ENCODE measurements at places on chromosomes 1 and 21.

GRCh38 chr1:234386122-234386521 lies 12.9 kb downstream of the COA6 start:
- DNase-seq: no peak

- DNase-seq: no peak
These were observed 16.1 kb downstream of the F5 start for GRCh38 chr1:169570172-169570574.

GRCh38 chr1:9145021-9145668 lies 16.2 kb upstream of the GPR157 start:
- DNase-seq: no peak

DNA sequence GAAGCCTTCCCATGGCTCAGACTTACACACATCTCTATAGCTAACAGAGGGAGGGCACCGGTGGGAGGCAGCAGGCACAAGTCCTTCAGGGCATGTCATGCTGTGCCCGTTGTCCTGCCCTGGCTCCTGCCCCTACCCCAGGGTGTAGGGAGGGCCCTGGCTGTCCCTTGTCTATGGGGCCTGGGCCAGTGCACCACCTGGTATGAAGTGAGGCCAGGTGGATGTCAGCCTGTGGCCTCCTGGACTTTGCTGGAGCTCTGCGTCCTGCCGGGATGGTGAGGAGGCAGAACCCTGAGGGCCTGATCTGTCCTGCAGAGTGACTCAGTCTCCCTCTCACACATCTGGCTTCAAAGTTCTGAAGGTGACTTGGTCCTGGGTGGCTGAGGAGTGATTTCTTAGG lies 47.3 kb upstream of the GPR37L1 start:
- no peak for DNase-seq

DNA sequence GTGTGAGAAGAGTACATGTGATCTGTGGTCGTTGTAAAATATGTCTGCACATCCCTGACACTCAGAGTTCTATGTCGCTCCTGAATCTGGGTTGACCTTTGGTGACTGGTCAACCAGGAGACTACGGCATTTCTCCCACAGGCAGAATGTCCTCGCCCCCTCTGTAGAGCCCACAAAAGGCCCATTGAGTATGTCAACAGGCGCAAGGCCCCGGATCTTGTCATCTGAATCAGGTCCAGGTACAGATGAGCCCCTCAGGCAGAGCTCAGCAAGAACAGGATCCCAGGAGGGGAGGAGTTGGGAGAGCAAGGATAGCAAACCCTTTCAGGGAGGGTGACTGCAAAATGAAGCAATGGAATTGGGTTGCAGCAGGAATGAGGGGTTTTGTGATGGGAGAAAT lies 126.5 kb downstream of the MATN1 start:
- DNase-seq: no peak

Data from kidney capillary endothelial cell (primary cell).